Cerebellum (tissue), 4 donors: ENCODE measurements at places on chromosomes 1 and 21. TPM values are rescaled to one million over a fixed set of nuclear protein-coding genes. Genes with fewer than 3 reads are reported as not detected.

The CNR2 gene
- not detected for total RNA-seq

- peak; percentile 44 for DNase-seq
These were observed 69.7 kb downstream of the CC2D1B start for GRCh38 chr1:52296345-52296744.

- DNase-seq: no peak
These were observed 146.9 kb upstream of the C1orf174 start for GRCh38 chr1:4046836-4047461.

DNA sequence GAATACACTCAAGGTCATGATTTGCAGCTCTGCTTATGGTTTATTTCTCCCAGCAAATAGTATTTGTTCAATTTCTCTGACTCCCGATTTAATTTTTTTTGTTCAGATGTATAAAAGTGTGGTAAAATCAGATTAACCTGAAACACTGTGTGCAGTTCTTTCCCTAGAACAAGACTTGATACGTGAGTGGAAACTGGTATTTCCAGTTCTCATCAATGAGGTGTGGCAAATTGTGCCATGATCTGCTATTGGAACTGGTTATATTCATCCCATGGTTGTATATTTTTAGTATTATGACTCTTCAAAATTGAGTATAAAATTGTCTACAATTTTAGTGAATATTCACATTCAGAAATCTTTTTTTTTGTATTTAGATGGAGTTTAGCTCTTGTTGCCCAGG lies 76.8 kb upstream of the IVNS1ABP start:
- no peak for DNase-seq

DNA sequence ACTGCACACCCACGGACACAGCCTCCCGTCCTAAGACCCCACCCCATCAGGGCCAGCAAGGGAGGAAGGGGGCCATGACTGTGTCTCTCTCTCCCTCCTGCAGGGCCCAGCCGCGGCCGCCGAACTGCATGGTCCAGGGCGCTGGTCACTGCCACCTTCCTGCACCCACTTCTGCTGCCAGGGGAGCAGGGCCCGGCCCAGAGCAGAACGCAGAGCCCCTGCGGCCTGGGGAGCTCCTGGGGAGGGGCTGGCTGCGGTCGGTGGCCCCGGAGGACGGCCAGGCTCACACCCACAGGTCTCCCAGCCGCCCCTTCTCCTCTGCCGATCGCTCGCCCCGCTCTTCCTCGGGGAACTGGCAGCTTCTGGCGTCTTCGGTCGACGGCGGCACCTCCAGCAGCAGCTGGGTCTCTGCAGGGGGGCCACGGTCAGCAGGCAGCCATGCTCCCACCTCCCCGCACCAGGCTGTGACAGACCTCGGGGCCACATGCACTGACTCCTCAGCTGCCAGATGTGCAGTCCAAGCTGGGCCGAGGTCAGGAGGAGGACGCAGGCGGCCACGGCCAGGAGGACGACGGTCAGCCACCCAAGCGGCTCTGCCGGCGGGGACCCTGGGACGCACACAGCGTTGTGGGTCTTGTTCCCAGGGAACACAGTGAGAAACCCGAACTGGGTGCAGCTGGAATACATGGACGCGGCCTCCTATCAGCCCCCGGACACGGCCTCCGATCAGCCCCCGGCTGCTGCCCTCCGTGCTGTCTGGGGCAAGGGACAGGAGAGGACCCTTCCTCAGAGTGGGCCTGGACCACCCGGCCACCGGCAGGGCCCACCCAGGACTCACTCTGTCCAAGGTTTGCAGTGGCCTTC lies 2.6 kb downstream of the TNFRSF18 start:
- DNase-seq: no peak

The PCP4 gene
- total RNA-seq: 23.8 TPM

DNA sequence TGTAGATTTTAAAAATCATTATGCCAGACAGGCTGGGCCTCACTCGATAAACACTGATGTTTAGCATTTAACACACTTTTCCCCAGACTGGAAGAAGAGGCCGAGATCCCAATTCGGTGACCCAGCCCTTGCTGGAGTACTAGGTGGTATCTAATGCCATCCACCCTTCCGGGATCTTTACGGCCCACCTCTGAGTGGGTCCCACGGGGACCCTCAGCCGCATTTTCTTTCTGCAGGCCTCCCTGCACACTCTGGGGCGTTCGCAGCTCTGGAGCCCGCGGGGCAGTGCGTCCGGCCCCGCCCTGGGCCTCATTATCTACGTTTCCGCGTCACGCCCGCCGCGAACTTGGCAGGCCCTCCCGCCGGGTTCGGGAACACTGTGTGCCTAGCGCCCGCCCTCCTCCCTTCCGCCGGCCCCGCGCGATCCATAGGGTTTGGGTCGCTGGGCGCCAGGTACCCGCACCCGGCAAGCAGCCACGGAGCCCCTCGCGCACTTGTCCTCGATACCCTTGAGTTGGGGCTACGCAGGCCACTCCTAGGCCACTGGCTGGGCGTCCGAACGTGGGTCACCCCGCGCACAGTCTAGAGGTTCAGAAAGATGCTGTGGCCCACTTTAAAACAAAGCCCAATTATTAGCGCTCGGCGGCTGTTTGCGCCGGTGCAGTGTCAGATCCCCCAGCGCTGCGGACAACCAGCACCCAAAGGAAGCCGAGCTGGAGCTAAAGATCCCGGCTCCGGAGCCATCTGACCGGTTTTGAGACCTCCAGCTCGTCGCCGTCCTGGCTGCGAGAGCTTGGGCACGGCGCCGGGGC lies 950 bp upstream of the EVA1C start:
- DNase-seq: peak; percentile 76
